Activated CD4-positive, alpha-beta memory T cell treated with anti-CD3 and anti-CD28 coated beads for 36 hours (primary cell): ENCODE measurements at places on chromosomes 13 and 19. TPM values are rescaled to one million over a fixed set of nuclear protein-coding genes. Genes with fewer than 3 reads are reported as not detected.
A peak's percentile ranks its signal among the peaks of the same experiment; 100 is the strongest.

The KLF2 gene
- 1.7 TPM for total RNA-seq

The GPALPP1 gene
- total RNA-seq, result 30.1 TPM

- no peak for DNase-seq
Measured at GRCh38 chr13:28440774-28441504, 54.0 kb downstream of the FLT1 start.

GRCh38 chr13:51275101-51275500 is 52.9 kb downstream of the FAM124A start:
- no peak for DNase-seq

DNA sequence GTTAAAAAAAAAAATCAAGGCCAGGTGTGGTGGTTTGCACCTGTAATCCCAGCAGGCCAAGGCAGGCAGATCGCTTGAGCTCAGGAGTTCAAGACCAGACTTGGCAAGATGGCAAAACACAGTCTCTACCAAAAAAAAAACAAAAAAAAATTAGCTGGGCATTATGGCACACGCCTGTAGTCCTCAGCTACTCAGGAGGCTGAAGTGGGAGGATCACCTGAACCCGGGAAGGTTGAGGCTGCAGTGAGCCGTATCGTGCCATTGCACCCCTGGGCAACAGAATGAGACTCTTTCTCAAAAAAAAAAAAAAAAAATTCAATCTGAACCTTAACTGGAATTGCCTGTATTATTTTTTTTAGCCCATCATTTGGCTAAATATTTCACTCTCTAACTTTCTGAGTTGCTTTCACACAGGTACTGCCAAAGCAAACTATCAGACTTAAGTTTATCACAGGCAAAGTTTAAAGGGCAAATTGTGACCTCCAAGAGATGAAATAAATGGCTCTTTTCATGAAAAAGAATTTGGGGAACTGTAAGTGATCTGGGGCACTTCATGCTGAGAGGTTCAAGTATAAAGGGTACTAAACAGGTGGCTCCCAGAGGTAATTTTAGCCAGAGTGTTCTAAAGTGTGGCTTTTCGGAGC is 14.7 kb upstream of the SLC25A30 start:
- DNase-seq, result no peak

DNA sequence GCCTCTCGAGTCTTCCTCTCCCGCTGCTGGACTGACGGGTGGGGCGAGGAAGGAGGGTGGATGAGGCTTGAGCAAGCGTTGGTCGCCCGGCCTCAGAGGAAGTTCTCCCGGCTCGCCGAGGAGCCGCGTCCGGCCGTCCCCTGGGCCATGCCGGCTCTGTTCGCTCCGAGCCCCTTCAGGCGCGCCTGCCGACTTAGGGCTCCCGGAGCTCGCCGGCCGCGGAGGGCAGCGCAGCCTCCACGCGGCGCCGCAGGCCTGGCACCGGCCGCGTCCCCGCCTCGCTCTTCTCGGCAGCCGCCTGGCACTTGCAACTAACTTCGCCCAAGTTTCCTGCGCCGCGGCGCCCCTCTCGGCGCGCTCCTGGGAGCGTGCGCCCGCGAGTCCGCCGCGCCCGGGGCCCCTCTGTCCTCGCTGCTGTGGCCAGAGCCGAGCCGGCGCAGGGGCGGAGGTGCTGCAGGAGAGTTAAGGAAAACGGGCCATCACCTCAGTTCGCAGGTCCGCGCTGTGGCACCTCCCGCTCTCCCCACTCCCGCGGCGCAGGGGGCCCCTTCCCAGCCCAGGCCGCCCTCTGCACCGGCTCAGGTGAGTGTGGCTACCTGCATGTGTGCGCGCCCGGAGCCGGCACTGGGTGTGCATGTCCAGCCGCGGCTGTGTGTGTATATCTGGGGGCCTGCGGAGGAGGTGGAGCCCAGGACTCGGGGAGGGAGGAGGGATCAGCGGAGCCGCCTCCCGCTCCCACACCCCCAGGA is 641 bp upstream of the SOX21 start:
- no peak for DNase-seq

- no peak for DNase-seq
Measured at GRCh38 chr13:50932091-50932490, 22.5 kb downstream of the RNASEH2B start.

The TIMM50 gene
- total RNA-seq, result 86.7 TPM

The KRTDAP gene
- not detected for total RNA-seq

- peak; percentile 23 for DNase-seq
Measured at GRCh38 chr19:45767881-45768654, 984 bp downstream of the SIX5 start.

DNA sequence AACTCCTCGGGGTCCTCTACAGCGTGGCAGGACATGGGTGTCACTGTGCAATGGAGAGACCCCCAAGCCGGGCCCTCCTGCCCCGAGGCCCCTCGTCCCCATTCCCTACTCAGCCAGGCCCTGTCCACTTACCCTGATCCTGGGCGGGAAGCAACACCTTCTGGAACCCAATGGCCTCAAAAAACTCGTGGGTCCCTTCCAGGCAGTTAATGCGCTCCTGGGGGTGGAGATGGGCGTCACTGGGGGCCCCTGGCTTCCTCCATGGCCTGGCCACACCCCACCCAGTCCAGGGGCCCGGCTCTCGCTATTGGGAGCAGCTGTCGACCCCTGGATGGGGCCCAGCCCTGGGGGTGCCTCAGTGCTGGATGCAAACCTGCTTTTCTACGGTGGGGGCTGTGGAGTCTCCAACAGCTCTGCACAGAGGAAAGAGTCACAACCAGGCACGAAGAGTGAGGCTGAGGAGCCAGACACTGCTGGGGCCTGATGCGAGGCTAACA is 10.8 kb downstream of the UBXN6 start:
- no peak for DNase-seq

DNA sequence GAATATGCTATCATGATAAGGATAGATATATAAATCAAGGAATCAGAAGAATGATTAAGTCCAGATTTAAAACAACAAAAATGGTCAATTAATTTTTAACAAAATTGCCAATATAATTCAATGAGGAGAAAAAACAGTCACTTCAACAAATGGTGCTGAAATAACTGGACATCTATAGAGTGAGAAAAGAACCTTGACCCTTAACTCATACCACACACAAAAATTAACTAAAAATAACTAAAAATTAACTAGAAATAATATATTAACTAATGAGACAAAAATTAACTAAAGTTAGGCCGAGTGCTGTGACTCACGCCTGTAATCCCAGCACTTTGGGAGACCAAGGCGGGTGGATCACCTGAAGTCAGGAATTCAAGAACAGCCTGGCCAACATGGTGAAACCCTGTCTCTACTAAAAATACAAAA is 9.5 kb downstream of the LGALS7 start:
- no peak for DNase-seq

The ARL11 gene
- total RNA-seq, result 0.33 TPM

- no peak for DNase-seq
Measured at GRCh38 chr13:87536899-87537298, 134.3 kb upstream of the SLITRK5 start.

The TARM1 gene
- total RNA-seq, result not detected

DNA sequence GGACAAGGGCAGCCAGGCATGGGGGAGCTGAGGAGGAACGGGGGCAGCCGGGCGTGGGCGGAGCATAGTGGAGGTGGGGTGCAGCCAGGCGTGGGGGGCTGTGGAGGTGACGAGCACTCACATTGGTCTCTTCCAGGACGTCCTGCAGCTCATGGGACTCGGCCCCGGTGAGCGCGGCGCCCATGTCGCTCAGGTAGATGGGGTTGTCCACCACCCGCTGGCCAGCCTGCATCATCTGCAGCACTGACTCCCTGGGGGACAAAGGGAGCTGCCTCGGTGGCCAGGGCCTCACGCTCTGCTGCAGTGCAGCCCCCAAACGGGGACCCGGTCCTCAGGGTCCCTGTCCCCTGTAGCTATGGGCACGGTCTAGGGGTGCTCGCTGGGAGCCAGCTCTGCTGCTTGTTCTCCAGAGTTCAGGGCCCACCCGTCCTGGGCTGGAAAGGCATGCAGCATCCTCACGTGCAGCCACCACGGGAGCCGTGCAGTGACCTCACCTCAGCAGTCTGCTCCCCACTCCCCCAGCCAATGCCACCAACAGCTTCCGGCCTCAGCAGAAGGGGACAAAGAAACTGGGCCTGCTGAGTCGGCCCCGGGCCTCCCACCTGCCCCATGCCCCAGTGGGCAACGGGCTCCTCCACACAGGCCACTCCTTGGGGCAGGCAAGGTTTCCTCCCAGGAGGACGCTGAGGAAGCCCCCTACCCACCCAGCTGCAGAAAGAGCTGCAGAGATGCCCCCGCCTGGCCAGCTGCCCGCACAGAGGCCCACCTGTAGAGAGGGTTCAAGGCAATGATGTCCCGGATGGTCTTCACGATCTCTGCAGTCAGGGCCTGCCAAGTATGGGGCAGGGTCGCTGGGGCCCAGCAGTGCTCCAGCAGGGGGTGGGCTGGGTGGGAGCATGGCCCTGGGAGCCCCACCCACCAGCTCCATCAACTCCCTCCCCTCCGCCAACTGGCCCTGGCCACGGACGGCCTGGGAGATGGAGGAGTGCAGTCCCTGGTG is 12.1 kb downstream of the LONP1 start:
- DNase-seq, result no peak

The CBY2 gene
- not detected for total RNA-seq

DNA sequence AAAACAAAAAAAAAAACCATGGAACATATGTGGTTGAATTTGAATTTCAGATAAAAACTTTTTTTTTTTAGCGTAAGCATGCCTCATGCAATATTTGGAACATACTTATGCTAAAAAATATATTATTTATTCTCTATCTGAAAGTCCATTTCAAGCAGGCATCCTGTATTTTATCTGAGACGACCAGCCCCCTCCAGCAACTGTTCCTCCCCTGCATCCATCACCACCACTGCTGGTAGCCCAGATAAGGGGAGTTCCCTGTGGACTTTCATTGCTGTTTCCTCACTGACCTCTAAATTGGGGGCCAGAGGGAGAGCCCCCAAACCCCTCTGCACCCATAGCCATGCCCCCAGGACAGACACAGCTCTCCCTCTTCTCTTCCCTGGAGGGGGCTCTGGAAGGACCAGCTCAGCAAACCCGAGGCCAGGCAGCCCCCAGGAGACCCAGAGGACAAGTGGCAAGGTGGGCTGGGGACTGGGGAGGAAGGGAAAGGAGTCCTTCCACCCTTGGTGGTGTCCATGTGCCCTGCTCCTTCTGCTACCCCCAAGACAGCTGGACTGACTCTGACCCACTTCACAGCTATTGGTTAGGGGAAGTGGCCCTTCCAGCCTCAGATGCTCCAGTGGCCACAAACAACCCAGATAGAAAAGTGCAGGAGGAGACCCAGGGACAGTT is 6.6 kb upstream of the SIGLEC12 start:
- DNase-seq, result no peak

GRCh38 chr13:18949970-18950369 is 231.7 kb downstream of the TUBA3C start:
- DNase-seq, result no peak

DNA sequence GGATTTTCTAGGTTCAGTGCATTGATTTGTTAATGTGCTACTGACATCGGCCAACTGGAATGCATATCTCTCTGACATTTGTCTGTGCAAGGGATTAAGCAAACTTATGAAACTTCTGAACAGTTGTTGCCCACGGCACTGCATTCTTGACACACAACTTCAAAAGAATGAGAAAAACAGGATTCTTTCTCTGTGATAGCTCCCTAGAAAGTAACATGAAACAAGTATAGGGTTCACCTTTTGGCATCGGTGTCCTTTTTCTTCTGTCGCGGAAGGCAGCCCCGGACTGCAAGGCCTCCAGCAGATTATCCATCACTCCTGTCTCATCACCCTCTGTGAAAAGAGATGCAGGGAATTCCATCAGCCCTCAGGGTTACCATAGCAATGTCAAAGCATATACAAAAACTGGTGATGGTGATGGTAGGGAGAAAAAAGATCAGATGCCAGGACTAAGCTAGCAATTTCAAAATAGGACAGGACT is 389.2 kb downstream of the DIAPH3 start:
- DNase-seq, result no peak

DNA sequence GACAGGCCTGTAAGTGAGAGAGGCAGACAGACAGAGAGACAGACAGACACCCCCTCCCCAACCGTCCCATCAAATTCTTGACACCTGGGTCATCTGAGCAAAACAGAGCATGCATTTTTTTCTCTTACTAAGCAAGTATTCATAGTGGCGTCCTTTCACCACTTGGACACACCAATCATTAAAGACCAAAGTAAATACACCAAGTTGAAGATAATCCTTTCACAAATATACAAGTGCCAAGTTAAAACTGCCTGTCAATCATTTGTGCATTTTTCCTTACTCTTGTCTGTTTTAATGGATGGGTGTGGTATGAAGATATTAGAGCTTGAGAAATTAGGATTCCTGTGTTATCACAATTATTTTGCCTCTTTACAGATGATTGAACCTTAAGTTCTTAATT is 337.3 kb downstream of the ATP8A2 start:
- no peak for DNase-seq

The FCER2 gene
- 3.5 TPM for total RNA-seq

- DNase-seq, result no peak
Measured at GRCh38 chr19:50721441-50722137, 1.6 kb upstream of the CLEC11A start.

DNA sequence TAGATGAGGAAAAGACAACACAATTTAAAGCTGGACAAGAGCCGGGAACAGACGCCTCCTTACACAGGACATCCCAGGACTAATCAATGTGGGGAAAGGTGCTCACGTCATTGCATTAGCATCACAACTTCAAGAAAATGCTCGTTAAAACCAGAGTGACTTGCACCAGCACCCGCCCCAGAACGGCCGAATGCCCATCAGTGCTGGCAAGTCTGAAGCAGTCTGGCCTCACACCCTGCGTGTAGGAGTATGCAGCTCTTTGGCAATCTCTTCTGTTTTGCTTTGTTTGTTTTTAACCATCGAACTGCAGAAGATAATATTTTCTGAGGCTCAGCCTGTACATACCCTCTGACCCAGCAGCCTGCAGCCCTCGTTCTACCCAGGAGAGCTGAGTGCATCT is 44.8 kb upstream of the LDLR start:
- no peak for DNase-seq

GRCh38 chr13:76129305-76130000 is 493.3 kb downstream of the LMO7 start:
- no peak for DNase-seq

DNA sequence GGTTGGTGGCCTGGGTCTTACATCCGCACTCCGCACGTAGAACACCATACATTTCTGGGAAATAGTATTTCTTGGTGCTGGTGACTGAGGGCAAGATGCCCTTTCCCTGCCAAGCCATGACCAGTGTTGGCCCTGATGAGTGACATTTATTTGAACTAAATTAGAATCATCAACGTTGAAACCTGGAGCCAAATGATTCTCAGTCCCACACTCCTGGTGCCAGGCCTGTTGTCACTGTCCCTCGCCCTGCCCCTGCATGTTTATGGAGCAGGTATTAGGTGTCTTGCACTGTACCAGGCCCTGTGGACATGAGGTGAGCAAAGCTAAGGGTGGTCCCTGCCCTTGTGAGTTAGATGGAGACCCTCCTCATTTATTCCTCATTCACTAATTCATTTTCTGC is 5.8 kb downstream of the CHST8 start:
- no peak for DNase-seq

DNA sequence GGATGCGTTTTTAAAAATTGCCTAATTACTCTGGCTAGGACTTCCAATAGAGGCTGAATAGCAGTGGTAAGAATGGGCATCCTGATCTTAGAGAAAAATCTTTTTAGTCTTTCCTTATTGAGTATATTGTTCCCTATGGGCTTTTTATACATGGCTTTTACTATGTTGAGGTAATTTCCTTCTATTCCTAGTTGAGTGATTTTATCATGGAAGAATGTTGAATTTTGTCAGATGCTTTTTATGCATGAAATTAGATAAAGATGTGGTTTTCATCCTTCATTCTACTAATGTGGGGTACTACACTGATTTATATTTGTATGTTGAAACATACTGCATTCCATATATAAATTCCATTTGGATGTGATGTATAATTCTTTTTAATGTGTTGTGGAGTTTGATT is 2673.8 kb downstream of the PCDH9 start:
- DNase-seq, result no peak

The MAU2 gene
- 38.6 TPM for total RNA-seq
